ENCODE measurements at places on chromosomes 3 and 15.

- no peak for DNase-seq
These were observed 20.9 kb upstream of the TEX9 start for GRCh38 chr15:56344336-56344735.

GRCh38 chr15:22806664-22807063, 20.2 kb downstream of the NIPA1 start:
- DNase-seq = no peak

DNA sequence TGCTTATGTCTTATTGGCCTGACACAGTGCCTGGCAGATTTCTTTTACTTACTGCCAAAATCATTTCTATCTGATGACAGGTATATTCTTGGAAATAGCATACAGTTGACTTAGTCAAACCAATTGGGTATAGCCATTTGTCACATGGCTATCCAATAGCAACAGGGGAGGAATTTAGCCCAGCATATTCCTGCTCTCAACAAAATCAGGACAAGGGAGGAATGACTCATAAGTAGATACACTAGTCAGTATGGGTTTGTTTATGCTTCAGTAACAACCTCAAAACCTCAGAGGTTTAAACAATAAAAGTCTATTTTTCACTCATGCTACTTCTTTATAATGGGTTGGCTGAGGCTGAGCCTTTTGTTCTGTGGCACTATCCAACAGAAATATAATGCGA, 38.0 kb upstream of the VILL start:
- DNase-seq = no peak

- no peak for DNase-seq
These were observed 4.6 kb downstream of the GP9 start for GRCh38 chr3:129065016-129065719.

DNA sequence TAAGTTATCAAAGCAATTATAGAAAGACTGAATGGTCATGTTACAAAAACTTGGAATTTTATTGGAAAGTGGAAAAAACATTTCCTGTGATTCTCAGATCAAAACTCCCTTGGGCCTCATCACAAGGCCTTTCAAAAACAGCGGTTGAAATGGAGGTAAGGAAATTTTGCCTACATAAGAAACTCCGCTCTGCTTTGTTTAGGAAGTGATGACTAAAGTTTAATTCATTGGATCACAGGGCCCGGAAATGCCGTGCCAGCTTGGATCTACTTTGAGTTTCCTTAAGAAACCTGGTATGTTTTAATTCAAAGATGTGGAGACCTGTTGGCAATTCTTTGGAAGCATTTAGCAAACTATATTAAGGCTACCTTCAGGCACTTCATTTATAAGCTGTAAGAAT, 143.9 kb upstream of the MME start:
- DNase-seq = no peak

- DNase-seq = no peak
These were observed 181.9 kb downstream of the PDZRN3 start for GRCh38 chr3:73442886-73443285.

DNA sequence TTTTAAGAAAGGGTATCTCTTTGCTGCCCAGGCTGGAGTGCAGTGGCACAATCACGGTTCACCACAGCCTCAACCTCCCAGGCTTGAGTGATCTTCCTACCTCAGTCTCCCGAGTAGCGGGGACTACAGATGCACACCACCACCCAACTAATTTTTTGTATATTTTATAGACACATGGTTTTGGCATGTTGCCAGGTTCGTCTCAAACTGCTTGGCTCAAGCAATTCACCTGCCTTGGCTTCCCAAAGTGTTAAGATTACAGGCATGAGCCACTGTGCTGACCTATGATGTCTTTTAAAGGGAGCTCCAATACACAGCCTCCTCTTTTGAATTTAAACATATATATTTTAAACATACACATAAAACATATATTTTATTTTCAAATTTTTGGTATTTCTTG, 60.9 kb downstream of the SLC9C1 start:
- no peak for DNase-seq

DNA sequence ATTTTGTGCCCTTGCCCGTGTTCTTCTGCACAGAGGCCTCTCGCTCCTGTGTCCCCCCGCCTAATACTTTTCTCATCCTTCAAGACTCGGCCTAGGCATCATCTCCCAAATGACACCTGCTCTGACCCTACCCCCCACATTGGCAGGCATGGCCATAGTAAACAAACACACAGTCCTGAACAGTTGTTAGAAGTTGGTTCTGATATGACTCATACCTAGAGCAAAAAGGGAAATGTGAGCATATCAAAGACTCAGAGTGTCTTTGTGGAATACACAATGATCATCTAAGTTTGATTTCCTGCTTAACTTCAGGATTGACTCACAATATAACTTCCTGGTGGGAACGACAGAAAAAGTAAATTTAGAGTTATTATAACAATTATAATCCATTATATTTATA, 120.5 kb downstream of the POLR2M start:
- DNase-seq = no peak

GRCh38 chr3:55333923-55334322, 153.2 kb downstream of the WNT5A start:
- DNase-seq = no peak

GRCh38 chr15:42056934-42057798, 36.3 kb upstream of the PLA2G4E start:
- peak; percentile 39 for DNase-seq

DNA sequence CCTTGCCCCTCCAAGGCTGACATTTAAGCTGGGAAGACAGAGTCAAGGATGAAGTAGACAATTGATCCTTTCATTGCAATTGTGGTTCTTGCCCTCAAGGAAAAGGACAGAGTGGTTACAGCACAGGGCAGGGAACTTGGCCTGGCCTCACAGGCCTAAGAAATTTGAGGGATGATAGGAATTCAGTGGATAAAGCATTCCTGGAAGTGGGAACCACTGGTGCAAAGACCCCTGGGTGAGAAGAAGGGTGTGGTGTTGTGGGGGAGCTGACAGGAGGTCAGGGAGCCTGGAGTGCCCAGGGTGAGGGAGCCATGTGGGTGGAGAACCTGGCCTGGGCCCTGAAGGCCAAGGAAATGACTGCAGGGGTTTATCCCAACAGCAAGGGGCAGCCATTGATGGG, 287.4 kb downstream of the UACA start:
- DNase-seq = no peak

GRCh38 chr15:77012868-77013267, 17.9 kb downstream of the PSTPIP1 start:
- DNase-seq = no peak

DNA sequence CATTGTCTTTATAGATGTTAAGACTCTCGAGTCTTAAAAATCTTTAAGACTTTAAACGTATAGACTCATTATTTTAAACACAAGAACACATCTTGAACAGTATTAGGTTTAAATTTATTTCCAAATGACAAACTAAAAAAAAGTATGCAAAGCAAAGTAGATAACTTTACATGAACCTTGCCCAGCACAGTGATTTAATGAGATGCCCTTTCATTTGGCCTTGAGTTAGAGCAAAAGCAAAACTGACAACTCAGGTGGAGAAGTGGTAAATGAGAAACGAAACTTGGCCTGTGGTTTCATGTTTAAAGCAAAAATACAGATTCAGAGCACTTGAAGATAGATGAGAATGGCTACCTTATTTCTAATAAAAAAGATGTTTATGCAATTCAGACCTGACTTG, 8.6 kb downstream of the GPR15 start:
- peak; percentile 63 for DNase-seq

GRCh38 chr3:108131475-108132134, 40.8 kb upstream of the CD47 start:
- DNase-seq = no peak

DNA sequence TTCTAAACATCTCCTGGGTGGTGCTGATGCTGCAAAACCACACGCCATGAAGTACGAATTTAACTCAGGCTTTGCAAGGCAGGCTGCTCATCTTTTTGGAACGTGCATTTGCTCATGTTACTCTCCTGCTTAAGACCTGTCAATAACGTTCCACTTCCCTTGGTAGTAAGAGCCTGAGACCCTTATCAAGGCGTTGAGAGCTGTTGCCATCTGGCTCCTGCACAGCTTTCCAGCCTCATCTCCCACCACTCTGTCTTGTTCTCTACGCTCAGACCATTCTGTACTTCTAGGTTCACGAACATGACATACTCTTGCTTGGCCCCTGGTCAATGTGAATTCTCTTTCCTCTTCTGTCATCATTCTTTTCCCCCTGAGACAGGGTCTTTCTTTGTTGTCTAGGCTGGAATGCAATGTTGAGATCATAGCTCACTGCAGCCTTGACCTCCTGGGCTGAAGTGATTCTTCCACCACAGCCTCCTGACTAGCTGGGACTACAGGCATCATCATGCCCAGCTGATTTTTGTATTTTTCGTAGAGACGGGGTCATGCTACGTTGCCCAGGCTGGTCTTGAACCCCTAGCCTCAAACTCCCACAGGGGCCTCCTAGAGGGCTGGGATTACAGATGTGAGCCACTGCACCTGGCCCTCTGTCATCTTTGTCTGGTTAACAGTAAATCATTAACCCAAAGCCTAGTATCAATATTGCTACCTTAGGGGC, 202.8 kb downstream of the CADPS start:
- peak; percentile 11 for DNase-seq

DNA sequence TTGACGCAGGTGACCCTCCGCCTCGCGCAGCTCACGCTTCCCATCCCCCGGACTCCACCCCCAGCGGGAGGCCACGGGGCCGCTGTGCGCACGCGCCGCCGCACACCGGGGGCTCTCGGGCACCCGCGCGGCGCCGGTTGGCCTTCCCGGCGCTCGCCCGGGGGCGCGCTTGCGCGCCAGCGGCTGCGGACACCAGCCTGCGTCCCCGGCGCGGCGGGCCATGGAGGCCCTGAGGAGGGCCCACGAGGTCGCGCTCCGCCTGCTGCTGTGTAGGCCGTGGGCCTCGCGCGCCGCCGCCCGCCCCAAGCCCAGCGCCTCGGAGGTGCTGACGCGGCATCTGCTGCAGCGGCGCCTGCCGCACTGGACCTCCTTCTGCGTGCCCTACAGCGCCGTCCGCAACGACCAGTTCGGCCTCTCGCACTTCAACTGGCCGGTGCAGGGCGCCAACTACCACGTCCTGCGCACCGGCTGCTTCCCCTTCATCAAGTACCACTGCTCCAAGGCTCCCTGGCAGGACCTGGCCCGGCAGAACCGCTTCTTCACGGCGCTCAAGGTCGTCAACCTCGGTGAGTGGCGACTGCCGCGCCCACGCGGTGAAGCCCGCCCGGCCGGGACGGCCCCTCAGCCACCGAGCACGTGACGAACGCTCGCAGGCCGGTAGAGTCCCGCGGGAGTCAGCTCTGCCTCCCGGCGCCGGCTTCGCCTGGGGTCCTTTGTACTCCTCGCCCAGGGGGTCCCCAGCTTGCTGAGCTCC, at the start of gene C15orf61:
TSS of gene C15orf61 (plus strand) at position 103 of the 754 bp plus-strand sequence. CDS start at position 221, 118 bp downstream.
- DNase-seq = peak; percentile 84

DNA sequence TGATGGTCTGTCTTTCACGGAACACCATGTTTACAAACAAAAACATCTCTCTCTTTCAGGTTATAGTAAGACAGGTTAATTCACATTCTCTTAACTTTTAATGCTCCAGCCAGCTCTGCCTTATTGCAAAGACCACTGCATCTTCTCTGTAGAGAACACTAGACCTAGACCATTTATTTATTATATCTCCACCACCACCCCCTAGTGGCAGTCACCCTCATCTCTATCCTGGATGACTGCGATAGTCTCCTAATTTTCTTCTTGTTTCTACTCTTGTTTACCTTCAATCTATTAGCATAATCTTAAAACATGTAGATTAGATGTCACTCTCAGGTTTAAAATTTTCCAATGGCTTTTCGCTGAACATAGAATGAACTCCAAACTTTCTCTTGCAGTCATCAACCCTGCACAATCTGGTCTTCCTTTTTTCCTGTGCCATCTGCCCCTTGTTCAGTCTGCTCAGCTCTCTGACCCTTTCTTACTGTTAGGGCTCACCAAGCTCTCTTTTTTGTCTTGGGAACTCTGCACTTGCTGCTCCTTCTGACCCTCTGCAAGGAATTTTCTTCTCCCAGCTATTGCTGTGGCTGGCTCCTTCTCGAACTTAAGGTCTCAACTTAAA, 155.6 kb downstream of the SQOR start:
- DNase-seq = peak; percentile 72

- no peak for DNase-seq
These were observed 596.1 kb downstream of the TUSC7 start for GRCh38 chr3:117305681-117306080.

- no peak for DNase-seq
These were observed 167.7 kb downstream of the CHL1 start for GRCh38 chr3:364287-364686.

DNA sequence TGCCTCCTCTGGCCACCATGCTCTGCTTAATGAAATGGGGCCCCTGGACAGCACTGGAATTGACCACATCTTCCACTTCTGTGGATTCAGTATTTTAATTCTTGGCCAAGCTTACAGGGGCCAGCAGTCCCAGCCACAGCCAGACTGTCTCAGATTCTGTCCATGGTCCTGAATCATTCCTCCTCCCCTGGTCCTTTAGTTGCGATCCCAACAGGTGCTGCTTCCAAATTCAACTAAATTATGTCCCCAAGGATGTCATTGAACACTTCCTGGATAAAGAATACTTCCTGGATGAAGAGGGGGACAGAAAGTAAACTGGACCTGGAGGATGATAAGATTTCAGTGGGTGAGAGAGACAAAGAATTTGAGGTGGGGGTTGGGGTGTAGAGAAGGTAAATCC, 111.1 kb upstream of the FOXB1 start:
- no peak for DNase-seq

DNA sequence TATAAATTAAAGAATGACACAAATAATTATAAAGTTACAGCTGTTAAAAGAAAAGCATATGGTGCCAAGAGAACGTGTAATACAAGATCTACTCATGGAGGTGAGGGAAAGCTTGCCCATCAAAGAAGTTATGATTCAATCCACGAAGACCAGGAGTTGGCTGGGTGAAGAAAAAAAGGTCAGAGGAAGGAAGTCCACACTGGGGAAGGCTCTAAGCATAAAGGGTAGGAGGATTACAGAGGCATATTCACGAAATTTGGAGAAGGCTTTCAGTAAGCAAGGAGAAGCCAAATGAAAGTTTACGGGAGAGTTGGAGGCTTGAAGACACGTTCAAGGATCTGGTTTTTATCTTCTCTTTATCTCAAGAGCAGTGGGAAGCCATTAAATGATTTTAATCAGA, 1.8 kb upstream of the TGFBR2 start:
- DNase-seq = no peak

GRCh38 chr3:142925140-142925539, 36.3 kb upstream of the PCOLCE2 start:
- no peak for DNase-seq

- no peak for DNase-seq
These were observed 2.7 kb upstream of the PLCL2 start for GRCh38 chr3:16881896-16882630.

- DNase-seq = no peak
These were observed 26.8 kb downstream of the STARD5 start for GRCh38 chr15:81297147-81297572.

- no peak for DNase-seq
These were observed 578.9 kb upstream of the NAALADL2 start for GRCh38 chr3:174280186-174280585.

GRCh38 chr15:100559330-100559729, 30.6 kb upstream of the CERS3 start:
- DNase-seq = no peak
